ENCODE measurements at places on chromosomes 2 and 18.
A peak's percentile ranks its signal among the peaks of the same experiment; 100 is the strongest.

- DNase-seq = no peak
Measured at GRCh38 chr2:38692636-38693318, 26.9 kb downstream of the GALM start.

- DNase-seq = no peak
Measured at GRCh38 chr2:33763671-33764310, 164.7 kb upstream of the FAM98A start.

GRCh38 chr2:231321556-231322334, 73.8 kb upstream of the B3GNT7 start:
- DNase-seq = peak; percentile 80

DNA sequence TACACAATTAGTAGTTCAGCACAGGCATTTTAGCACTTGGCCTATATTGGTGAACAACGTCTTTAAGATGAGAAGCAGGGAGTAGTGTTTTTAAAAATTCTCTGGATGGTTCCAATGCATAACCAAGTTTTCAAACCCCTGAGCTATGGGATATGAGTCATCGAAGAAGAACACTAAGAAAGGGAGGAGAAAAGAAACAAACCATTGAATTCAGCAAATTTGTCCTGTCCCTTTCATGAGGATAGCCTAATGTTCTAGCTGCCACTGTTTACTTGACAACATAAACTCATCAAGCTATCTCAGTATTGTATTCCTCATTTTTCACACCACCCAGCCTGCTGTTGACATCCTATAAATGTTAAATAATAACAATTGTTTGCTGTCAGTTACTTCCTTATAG, 158.0 kb downstream of the BARD1 start:
- DNase-seq = no peak

- no peak for DNase-seq
Measured at GRCh38 chr2:120926463-120927264, 191.0 kb downstream of the GLI2 start.

GRCh38 chr2:10122500-10123280, at the start of gene RRM2:
TSS of gene RRM2 (plus strand) at chr2:10122739. CDS start at chr2:10122799, 60 bp downstream.
- DNase-seq = peak; percentile 94

GRCh38 chr18:56593906-56594305, 44.5 kb downstream of the TXNL1 start:
- no peak for DNase-seq
